ENCODE measurements at places on chromosomes 1 and 21.

DNA sequence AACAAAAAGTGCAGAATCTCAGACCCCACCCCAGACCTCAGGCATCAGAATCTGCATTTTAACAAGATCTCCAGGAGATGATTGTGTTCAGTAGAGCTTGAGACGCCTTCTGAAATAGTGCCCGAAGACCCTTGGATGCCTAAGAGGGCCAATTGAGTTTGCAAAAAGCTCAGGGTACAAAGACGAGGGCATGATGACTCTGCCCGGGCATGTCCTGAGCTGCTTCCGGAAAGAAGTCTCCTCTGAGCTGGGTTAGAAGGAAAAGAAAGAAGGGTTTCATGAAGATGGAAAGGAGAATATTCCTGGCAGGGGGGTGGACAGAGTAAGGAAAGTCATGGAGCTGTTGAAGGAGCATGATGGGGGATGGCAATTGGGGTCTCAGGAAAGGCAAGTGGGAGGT, 246.1 kb upstream of the TMEM51 start:
- no peak for DNase-seq

DNA sequence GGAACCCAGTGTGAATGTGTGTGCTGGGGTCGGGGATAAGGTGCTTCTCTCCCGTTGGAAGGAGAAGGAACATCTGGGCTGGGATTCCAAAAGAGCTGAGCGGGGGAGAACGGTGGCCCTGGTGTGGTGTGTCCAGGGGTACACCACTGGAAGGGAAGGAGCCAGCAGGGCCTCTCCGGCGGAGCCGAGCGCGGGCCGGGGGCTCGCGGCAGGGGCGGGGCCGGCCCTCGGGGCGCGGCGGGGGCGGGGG, 231 bp upstream of the RPS6KA1 start:
- no peak for DNase-seq

DNA sequence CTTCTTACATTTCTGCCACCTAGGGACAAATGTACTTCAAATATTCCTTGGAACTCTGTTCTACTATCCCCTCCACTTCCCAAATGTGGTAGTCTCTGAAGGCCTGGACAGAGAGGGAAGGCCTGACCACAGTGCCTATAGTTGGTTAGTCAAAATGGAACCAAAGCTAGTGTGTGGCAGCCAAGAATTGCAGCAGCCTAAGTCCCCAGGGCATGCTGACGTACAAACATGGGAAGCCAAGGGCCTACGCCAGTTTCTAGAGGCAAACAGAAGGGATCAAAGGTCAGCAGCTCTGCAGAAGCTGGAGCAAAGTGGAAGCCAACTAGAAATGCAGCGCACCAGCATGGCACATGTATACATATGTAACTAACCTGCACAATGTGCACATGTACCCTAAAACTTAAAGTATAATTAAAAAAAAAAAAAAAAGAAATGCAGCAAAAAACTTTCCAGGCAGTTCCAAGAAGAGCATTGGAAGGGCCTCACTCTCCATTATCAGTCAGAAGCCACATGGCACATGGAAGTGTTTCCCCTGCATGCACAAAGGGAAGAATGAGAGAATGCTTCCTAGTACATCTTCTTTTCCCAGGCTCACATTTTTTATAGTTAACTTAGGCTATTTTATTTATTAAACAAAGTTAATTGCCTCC, 39.4 kb upstream of the GADD45A start:
- DNase-seq = no peak

- no peak for DNase-seq
Measured at GRCh38 chr21:36209626-36210171, 53.1 kb downstream of the DOP1B start.

GRCh38 chr1:28983509-28984310, 69.3 kb downstream of the EPB41 start:
- DNase-seq = no peak
